ENCODE measurements at places on chromosomes 3 and 15.
A peak's percentile ranks its signal among the peaks of the same experiment; 100 is the strongest.

DNA sequence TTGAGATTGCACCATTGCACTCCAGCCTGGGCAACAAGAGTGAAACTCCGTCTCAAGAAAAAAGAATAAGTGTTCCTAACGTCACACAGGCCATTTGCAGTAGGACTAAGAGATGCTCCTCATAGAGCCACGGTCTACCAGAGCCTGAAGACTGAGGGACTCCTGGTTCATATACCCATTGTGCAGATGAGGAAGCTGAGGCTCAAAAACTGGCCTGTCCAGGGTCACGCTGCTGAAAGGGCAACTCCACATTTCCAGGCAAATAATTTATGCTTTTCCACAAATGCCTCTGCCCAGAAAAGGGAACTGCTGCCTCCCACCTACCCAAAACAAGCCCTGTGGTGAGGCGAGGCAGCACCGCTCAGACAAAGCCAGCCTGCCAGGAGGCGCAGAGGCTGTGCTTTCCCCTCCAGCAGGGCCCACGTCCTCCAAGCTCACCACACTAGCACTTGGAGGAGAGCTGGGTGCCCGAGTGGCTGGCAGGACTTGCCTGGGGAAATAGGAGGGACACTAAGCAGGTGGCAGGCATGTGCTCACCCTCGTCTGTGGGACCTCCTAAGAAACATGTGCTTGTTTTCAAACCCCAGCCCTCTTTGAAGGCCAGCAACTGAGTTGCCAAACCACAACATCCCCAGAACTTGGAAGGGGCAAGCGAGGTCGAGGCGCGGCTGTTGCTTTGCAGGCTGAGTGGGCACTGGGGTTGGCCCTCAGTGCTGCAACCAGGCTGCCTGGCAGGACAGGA lies 195.6 kb downstream of the XXYLT1 start:
- peaks cover 8% of the 10 kb centered on the region for H3K4me1 ChIP-seq
- H3K4me3 ChIP-seq = no peak overlapping the region
- no peak overlapping the region for H3K27ac ChIP-seq
- no peak for DNase-seq
- no peaks in the 10 kb centered on the region for H3K27me3 ChIP-seq

- H3K4me3 ChIP-seq = peak overlapping the region; percentile 15
- no peaks in the 10 kb centered on the region for H3K27me3 ChIP-seq
- DNase-seq = no peak
Observed at GRCh38 chr15:45180201-45180600, 7.6 kb downstream of the SHF start.

- no peaks in the 10 kb centered on the region for H3K4me1 ChIP-seq
- H3K36me3 ChIP-seq = no peaks in the 10 kb centered on the region
- DNase-seq = no peak
Observed at GRCh38 chr3:171799501-171799900, 10.8 kb downstream of the PLD1 start.

- H3K27ac ChIP-seq = no peak overlapping the region
- H3K27me3 ChIP-seq = no peaks in the 10 kb centered on the region
- peaks cover 72% of the 10 kb centered on the region for H3K4me1 ChIP-seq
- no peak for DNase-seq
Observed at GRCh38 chr3:38133557-38134405, 3.1 kb downstream of the ACAA1 start.

DNA sequence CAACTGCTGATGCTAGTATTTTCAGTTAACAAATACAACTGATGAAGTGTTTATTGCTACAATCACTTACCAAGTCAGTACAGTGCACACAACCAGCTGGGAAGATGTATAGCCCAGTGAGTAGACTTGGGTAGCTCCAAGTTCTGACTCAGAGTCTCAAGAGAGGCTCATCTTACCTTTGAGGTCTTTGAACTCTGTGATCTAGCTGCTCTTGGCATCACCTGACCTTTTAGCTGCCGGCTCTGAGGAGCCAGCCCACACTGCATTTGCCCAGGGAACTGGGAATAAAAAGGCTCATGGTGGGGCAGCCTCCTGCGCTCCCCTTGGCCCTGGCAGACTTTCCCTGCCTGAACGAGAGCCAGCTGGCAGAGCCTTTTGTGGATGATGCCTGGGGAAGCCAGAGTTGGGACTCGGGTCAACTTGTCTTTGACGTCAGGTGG lies 82.6 kb downstream of the CEMIP start:
- no peak for DNase-seq
- H3K4me1 ChIP-seq = no peaks in the 10 kb centered on the region
- H3K36me3 ChIP-seq = no peaks in the 10 kb centered on the region
- no peak overlapping the region for H3K27ac ChIP-seq
- no peak overlapping the region for H3K4me3 ChIP-seq

DNA sequence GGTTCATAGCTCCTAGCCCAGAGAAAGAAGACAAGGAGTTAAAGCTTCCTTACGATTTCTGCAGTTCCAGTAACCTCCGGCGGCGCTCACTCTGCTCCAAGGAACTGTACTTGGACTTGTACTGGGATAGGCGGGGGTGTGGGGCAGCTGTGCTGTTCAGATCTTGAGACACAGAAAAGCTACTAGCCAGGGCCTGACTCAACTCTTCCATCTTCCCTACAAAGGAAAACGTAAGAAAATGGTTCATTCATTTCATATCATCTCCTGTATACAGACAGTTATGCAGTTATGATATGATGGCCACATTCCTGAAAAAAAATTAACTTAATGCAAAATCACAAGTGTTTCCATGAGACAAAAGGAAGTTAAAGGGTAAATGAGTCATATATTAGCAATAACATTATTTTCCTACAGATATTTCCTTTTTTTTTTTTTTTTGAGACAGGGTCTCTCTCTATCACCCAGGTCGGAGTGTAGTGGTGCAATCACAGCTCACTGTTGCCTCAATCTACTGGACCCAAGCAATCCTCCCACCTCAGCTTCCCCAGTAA lies 4.6 kb downstream of the SNUPN start:
- H3K27ac ChIP-seq = peak overlapping the region; percentile 56
- peaks cover 31% of the 10 kb centered on the region for H3K36me3 ChIP-seq
- no peak for DNase-seq

GRCh38 chr15:75230016-75230343 lies 28.2 kb upstream of the GOLGA6C start:
- no peaks in the 10 kb centered on the region for H3K36me3 ChIP-seq
- peaks cover 63% of the 10 kb centered on the region for H3K27me3 ChIP-seq
- no peak overlapping the region for H3K27ac ChIP-seq
- DNase-seq = no peak

- no peak for DNase-seq
- H3K4me3 ChIP-seq = no peak overlapping the region
- no peaks in the 10 kb centered on the region for H3K4me1 ChIP-seq
- peaks cover 10% of the 10 kb centered on the region for H3K27me3 ChIP-seq
- no peak overlapping the region for H3K27ac ChIP-seq
Observed at GRCh38 chr15:98906712-98907083, 100.9 kb downstream of the PGPEP1L start.

DNA sequence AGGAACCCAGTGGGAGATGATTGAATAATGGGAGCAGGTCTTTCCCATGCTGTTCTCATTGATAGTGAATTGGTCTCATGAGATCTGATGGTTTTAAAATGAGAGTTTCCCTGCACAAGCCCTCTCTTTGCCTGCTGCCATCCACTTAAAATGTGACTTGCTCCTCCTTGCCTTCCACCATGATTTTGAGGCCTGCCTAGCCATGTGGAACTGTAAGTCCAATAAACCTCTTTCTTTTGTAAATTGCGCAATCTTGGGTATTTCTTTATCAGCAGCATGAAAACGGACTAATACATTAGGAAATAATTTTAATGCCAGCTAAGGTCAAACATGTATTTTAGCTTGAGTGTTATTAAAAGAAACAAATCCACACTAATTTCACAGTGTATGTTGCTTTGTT lies 517.6 kb upstream of the ALCAM start:
- no peaks in the 10 kb centered on the region for H3K4me1 ChIP-seq
- H3K4me3 ChIP-seq = no peak overlapping the region
- no peaks in the 10 kb centered on the region for H3K36me3 ChIP-seq
- no peaks in the 10 kb centered on the region for H3K27me3 ChIP-seq
- DNase-seq = no peak

GRCh38 chr15:23073890-23074646 lies 34.7 kb upstream of the TUBGCP5 start:
- H3K27me3 ChIP-seq = peaks cover 10% of the 10 kb centered on the region
- no peak overlapping the region for H3K27ac ChIP-seq
- no peak for DNase-seq
- no peaks in the 10 kb centered on the region for H3K4me1 ChIP-seq

DNA sequence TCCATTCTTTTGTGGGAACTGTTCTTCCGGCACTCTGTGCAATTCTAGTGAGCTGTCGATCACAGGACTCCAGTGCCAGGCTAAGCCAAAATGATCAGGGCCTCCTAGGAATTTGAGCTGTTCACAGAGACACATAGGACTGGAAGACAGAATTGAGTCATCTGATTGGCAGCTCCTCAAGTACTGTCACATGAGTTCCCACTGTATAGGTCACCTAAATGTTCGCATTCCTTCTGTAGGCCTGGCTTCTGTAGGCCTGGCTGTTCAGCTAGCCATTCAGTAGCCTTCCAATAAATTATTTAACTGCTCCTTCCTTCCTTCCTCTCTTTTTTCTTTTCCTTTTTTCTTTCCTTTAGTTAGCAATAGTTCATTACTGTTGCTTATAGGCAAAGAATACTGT lies 4.3 kb downstream of the PROS1 start:
- DNase-seq = no peak
- no peak overlapping the region for H3K4me3 ChIP-seq
- H3K27ac ChIP-seq = no peak overlapping the region
- H3K4me1 ChIP-seq = peaks cover 14% of the 10 kb centered on the region

DNA sequence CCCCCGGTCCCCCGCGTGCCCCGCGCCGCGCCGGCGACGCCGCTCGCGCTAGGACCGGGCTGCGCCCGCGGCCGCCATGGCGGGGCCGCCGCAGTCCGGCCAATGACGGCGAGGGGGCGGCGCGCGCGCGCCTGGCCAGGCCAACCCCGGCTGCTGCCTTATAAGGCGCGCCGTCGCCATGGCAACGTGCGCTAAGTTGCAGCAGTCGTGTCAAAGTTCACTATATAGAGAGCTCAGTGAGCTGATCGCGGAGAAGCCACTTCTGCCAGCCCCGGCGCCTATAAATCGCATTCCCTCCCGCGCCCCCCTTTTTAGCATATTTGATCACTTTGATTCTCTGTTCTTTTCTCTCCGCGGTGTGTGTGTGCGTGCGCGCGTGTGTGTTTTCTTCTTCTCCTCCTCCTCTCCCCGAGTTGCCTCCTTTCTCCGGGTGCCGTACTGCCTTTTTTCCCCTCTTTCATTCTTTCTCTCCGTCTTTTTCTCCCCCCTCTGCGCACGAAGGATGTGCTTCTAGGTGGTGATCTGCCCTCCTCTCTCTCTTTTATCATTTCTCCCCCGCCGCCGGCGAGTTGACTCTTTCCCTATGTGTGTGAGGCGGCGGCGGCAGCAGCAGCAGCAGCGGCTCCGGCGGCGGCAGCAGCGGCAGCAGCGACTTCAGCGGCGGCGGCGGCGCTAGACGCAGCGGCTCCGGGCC lies at the start of gene NR2F2:
TSS of gene NR2F2 (plus strand) at position 251 of the 694 bp plus-strand sequence. CDS start 1,406 bp downstream, outside the sequence.
- peak within 1 kb of the TSS; percentile 16 for H3K27ac ChIP-seq
- H3K36me3 ChIP-seq = peaks cover 13% of the 10 kb centered on the region
- peaks cover 22% of the 10 kb centered on the region for H3K4me1 ChIP-seq

DNA sequence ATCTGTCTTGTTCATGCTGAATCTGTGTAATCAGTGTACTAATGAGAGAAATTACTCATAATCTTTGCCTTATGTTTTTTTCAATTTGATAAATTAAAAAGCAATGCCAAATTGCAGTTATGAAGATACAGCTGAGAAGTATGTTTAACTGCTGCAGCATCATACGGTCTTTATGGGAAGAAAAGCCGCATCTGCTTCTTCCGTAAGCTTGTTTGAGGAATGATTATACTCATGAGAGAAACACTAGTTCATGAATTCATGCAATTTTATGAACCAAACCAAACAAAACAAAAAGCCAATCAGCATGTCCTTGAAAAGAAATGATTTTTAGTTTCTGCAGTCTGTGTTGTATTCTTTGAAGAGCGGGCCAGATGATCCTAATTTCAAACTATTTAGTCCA lies 275.9 kb upstream of the ARHGEF26 start:
- H3K27me3 ChIP-seq = peaks cover 23% of the 10 kb centered on the region
- no peak overlapping the region for H3K4me3 ChIP-seq

GRCh38 chr15:82103468-82103867 lies 57.6 kb upstream of the MEX3B start:
- H3K4me3 ChIP-seq = no peak overlapping the region
- H3K4me1 ChIP-seq = no peaks in the 10 kb centered on the region
- peaks cover 63% of the 10 kb centered on the region for H3K27me3 ChIP-seq
- H3K27ac ChIP-seq = no peak overlapping the region

- H3K27me3 ChIP-seq = peaks cover 39% of the 10 kb centered on the region
- H3K27ac ChIP-seq = no peak overlapping the region
- no peak for DNase-seq
- no peaks in the 10 kb centered on the region for H3K4me1 ChIP-seq
- no peak overlapping the region for H3K4me3 ChIP-seq
Observed at GRCh38 chr3:71972031-71972430, 187.1 kb upstream of the PROK2 start.

DNA sequence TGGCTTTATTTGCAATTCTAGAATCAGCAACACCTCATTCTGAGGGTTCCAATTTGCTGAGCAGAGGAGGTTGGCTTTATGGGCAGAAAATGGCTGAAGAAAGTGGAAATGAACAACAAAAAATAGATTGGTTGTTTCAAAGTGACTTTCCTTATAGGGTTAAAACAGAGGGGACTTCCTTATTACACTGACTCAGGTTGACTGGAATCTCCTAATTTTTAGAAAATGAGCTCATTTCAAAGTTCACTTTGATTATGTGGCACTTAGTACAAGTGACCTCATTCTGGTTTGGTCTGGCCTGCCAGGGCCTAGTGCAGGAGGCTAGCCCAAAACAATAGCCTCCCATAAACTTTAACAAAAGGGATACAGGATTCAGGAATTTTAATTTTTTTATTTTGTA lies 41.4 kb downstream of the NFKBIZ start:
- no peaks in the 10 kb centered on the region for H3K27me3 ChIP-seq
- H3K4me3 ChIP-seq = no peak overlapping the region
- H3K36me3 ChIP-seq = no peaks in the 10 kb centered on the region

DNA sequence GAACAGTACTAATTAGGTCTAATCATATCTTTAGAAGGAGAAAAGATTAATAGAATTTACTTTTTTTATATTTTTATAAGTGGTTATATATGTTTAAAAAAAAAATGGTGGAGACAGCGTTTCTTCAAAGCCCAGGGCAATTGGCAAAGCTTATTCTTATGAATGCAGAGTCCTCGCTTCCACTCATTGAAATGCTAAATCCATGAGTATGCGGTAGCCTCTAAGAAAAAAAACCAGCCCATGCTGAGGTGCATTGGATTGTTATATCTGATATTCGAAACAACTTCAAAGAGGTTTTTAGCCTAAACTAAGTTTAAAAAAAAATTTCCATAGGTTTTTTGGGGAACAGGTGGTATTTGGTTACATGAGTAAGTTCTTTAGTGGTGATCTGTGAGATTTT lies 142.8 kb downstream of the GOLIM4 start:
- H3K27ac ChIP-seq = no peak overlapping the region
- H3K36me3 ChIP-seq = no peaks in the 10 kb centered on the region
- DNase-seq = no peak
- no peaks in the 10 kb centered on the region for H3K27me3 ChIP-seq
- no peaks in the 10 kb centered on the region for H3K4me1 ChIP-seq
- no peak overlapping the region for H3K4me3 ChIP-seq

GRCh38 chr3:45026957-45027356 lies 854 bp downstream of the CLEC3B start:
- DNase-seq = no peak
- no peaks in the 10 kb centered on the region for H3K36me3 ChIP-seq
- no peaks in the 10 kb centered on the region for H3K4me1 ChIP-seq
- H3K27ac ChIP-seq = no peak overlapping the region

All from central memory CD8-positive, alpha-beta T cell (primary cell).